ENCODE measurements at places on chromosomes 6 and 20. TPM values are rescaled to one million over a fixed set of nuclear protein-coding genes. Genes with fewer than 3 reads are reported as not detected.

DNA sequence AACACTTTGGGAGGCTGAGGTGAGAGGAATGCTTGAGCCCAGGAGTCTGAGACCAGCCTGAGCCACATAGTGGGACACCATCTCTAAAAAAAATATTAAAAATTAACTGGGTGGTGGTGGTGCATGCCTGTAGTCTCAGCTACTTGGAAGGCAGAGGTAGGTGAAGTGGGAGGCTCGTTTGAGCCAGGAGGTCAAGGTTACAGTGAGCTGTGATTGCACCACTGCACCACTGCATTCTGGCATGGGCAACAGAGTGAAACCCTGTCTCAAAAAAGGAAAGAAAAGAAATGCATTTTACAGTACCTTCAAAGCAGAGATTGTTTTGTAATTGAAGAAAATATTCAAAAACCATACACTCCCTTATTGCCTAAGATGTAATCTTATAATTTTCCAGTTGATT lies 6.5 kb downstream of the OCSTAMP start:
- H3K36me3 ChIP-seq: no peaks in the 10 kb centered on the region
- no peak for DNase-seq
- H3K4me3 ChIP-seq: no peak overlapping the region
- no peaks in the 10 kb centered on the region for H3K27me3 ChIP-seq

GRCh38 chr6:8110117-8110721 lies 7.9 kb upstream of the EEF1E1 start:
- no peak for DNase-seq

DNA sequence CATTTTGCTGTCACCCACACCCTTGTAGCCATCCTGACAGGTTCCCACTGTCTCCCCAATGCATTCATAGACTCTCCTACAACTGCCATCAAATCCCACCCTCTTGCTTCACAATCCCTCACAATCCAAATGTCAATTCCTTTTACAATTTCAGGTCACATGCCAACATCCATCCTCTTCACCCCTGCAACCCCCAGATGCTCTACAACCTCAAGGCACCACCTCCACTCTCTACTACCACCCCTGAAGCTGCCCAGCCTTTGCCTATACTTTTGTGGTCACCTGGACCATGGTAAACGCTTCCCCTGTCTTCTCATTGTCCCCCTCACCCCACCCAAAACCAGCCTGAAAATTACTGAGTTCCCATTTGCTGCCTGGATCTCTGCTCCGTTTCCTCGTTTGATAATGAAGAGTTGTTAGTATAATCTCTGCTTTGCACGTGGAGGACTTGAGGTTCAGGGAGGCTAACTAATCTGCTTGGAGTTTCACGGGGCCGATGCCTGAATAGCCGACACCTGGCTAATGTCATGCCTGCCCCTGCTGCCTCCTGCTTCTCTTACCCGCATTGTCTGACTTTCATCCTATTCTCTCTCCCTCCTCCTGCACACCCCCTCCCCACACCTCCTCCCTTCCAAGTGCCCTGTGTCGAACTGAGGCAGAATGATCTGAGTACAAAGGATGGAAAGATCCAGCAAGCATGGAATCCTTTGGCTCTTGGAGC lies 82.4 kb upstream of the TOX2 start:
- no peaks in the 10 kb centered on the region for H3K27me3 ChIP-seq
- no peaks in the 10 kb centered on the region for H3K4me1 ChIP-seq
- H3K4me3 ChIP-seq: no peak overlapping the region
- no peaks in the 10 kb centered on the region for H3K36me3 ChIP-seq
- H3K27ac ChIP-seq: no peak overlapping the region

DNA sequence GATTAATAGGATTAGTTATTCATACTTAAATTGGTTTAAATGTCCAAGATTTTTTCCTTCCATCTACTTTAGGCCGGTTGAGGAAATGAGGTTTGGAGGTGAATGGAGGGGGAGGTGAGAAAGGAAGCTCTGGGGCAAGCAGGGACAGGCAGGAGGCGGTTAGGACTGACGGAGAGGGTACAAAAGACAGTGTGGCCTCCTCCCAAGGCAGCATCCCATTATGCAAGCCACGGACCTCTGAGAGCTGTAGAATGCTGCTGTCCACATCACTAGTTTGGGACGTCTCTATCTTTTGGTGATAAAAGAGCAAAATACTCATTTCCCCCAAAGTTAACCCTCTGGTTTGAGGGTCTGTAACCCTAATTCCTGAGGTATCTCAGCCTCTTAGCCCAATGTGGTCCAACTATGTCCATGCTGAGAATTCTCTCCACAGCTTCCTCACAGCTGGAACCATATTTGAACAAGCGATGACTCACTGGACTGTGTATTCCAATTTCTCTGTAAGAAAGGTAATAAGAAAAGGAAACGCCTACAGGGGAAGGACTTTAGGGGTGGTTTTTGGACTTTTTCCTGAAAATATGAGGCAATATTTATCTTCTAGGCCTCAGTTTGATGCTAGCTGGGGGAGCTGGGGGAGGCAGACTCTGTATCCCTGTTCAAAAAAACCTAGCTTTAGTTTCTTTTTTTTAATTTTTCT lies 172.2 kb downstream of the TFAP2B start:
- no peaks in the 10 kb centered on the region for H3K4me1 ChIP-seq
- no peaks in the 10 kb centered on the region for H3K27me3 ChIP-seq
- no peaks in the 10 kb centered on the region for H3K36me3 ChIP-seq
- no peak overlapping the region for H3K27ac ChIP-seq
- H3K4me3 ChIP-seq: no peak overlapping the region
- DNase-seq: no peak

DNA sequence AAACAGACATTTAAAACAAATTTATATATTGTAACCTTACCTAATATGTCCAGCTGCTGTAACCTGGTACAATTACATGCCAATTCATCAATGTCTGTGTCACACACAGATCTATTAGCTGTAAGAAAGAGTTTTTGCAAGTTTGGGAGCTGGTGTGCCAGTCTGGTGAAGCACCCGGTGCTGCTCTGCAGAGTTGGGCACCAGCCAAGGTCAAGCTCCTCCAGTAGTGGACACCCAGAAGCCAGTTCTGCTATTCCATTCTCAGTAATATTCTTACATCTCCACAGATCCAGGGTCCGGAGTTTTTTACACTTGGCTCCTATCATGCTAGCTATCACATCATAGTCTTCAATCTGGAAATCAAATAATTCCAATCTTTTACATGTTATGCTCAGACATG lies 41.0 kb downstream of the POU3F2 start:
- H3K4me3 ChIP-seq: no peak overlapping the region
- H3K4me1 ChIP-seq: no peaks in the 10 kb centered on the region
- H3K27ac ChIP-seq: no peak overlapping the region
- H3K36me3 ChIP-seq: peaks cover 31% of the 10 kb centered on the region
- DNase-seq: no peak
- no peaks in the 10 kb centered on the region for H3K27me3 ChIP-seq

GRCh38 chr20:10129749-10130148 lies 88.9 kb upstream of the SNAP25 start:
- no peaks in the 10 kb centered on the region for H3K27me3 ChIP-seq
- no peak overlapping the region for H3K4me3 ChIP-seq
- no peak overlapping the region for H3K27ac ChIP-seq
- peaks cover 5% of the 10 kb centered on the region for H3K4me1 ChIP-seq
- DNase-seq: no peak

- peak overlapping the region; percentile 93 for H3K27ac ChIP-seq
- no peaks in the 10 kb centered on the region for H3K27me3 ChIP-seq
- H3K4me1 ChIP-seq: peaks cover 58% of the 10 kb centered on the region
- no peak for DNase-seq
- no peaks in the 10 kb centered on the region for H3K36me3 ChIP-seq
Observed at GRCh38 chr6:37105148-37106050, 64.6 kb upstream of the PIM1 start.

DNA sequence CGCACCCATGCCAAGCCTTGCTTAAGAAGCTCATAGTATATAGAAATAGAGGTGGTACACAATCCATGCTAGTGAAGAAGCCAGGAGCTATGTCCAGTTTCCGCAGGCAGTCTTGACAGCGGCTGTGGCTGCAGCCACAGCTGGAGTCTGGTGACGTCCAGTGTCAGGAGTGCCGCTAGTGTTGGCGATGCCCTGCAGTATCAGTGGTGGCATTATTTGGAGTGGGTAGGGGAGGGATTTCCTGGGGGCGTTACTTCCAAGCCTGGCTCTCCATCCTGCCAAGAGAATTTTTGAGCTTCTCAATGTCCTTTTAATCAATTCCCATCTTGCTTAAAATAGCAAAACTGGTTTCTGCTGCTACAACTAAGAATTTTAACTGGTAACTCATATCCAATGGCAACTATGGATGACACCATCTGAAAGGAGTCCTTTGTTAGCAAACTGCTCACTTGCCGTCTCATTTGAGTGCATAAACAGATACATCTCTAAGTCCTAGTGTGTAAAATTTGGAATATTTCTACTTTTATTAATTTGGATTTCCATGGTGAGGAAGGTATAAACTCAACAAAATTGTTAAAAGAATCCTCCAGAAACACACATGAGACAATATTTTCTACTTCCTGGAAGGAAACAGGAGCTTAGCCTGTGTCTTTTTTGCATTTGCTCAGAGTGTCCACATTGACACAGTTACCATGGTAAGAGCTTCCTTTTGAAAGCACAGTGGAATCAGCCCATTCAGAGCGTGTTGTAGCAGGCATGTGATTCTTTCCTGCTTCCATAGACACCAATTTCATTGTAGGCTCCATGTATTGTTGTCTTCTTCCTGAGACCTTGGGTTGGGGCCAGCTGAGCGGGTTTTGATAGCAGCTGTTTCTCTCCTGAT lies 44.6 kb upstream of the PXDC1 start:
- H3K4me1 ChIP-seq: peaks cover 18% of the 10 kb centered on the region
- DNase-seq: peak; percentile 81

GRCh38 chr6:21176197-21176596 lies 417.4 kb upstream of the SOX4 start:
- H3K27ac ChIP-seq: no peak overlapping the region
- H3K4me3 ChIP-seq: no peak overlapping the region
- no peak for DNase-seq
- H3K4me1 ChIP-seq: no peaks in the 10 kb centered on the region
- H3K36me3 ChIP-seq: no peaks in the 10 kb centered on the region
- no peaks in the 10 kb centered on the region for H3K27me3 ChIP-seq

GRCh38 chr6:115668781-115669180 lies 391.9 kb downstream of the FRK start:
- H3K4me1 ChIP-seq: no peaks in the 10 kb centered on the region
- no peak overlapping the region for H3K4me3 ChIP-seq
- DNase-seq: no peak
- no peak overlapping the region for H3K27ac ChIP-seq

DNA sequence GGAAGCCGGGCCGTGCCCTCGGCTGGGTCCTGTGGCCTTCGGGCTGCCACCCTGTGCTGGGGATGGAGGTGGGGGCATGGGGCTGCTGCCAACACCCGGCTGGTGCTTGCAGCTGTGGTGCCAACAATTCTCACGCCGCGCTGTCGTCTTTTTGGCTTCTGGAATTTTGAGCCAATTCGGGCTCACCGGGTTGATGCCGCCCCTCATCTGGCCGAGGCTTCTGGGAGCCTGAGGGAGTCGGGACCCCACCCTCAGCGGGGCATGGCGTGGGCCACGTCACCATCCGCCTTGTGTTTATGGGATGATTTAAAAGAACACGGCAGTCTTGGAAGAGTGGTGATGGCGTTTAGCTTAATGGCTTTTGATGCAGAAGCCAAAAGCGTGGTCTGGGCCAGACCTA lies 8.7 kb upstream of the NPBWR2 start:
- peaks cover 10% of the 10 kb centered on the region for H3K4me1 ChIP-seq
- H3K36me3 ChIP-seq: no peaks in the 10 kb centered on the region
- no peaks in the 10 kb centered on the region for H3K27me3 ChIP-seq
- DNase-seq: peak; percentile 15
- no peak overlapping the region for H3K27ac ChIP-seq

GRCh38 chr20:36061754-36062153 lies 92.8 kb upstream of the EPB41L1 start:
- H3K27me3 ChIP-seq: no peaks in the 10 kb centered on the region
- DNase-seq: peak; percentile 50
- no peaks in the 10 kb centered on the region for H3K36me3 ChIP-seq

DNA sequence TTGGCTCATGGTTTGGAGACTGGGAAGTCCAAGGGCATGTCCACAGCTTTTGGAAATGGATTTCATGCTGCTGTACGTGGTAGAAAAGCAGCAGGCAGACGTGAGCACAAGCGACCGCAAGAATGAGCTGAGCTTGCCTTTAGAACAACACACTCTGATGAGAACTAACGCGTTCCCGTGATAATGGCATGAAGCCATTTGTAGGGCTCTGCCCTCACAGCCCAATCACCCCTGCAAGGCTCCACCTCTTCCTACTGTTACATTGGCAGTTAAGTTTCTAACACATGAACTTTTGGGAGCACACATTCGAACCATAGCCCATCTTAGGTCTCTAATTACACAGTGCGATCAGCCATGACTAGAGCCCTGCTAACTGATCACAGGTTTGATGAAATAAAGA lies 107.5 kb upstream of the TMEM170B start:
- H3K27ac ChIP-seq: peak overlapping the region; percentile 79
- no peaks in the 10 kb centered on the region for H3K36me3 ChIP-seq
- H3K4me1 ChIP-seq: peaks cover 63% of the 10 kb centered on the region
- no peak for DNase-seq
- H3K27me3 ChIP-seq: no peaks in the 10 kb centered on the region

DNA sequence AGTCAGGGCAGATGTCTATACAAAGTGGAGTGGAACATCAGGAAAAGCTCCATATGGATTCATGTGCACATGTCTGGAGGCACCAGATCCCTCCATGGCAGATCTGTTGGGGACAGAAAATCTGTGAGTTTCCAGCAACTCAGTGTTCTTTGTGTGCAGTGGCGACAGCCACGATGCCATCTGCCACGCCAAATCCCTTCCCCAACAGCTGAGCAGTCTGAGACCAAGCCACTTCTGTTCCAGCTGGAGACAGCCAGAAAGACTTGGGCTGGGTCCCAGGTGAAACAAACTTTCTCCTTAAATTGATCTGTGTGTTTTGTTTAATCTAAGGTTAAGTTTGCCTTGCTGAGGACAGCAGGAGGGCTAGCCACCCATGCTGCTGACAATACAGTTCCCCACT lies 22.9 kb downstream of the FKBP1A start:
- peak overlapping the region; percentile 65 for H3K27ac ChIP-seq
- H3K4me3 ChIP-seq: no peak overlapping the region
- H3K27me3 ChIP-seq: no peaks in the 10 kb centered on the region
- H3K36me3 ChIP-seq: peaks cover 10% of the 10 kb centered on the region
- no peak for DNase-seq

DNA sequence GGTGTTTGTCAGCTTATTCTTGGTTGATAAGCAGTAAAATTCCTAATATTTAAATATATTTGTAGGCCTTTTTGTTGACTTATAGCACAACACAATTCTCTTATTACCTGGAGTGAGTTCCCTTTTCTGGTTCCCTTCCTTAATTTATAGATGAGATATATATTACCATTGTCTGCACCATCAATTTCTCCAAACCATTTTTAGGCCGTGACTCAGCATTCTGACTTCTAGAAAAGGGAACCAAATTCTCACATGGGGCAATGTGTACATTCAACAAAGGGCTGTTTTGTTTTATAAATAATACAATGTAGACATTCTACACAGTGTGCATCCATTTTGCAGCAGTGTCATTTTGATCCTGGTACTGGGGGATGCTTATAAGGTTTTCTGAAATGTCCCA lies 52.8 kb downstream of the NCOA7 start:
- no peaks in the 10 kb centered on the region for H3K27me3 ChIP-seq
- peaks cover 58% of the 10 kb centered on the region for H3K4me1 ChIP-seq
- peak overlapping the region; percentile 49 for H3K27ac ChIP-seq
- no peak overlapping the region for H3K4me3 ChIP-seq

MATN4 gene
- not detected for total RNA-seq

GJA1 gene
- total RNA-seq: 53.7 TPM

HLA-DRA gene
- total RNA-seq: 25.8 TPM

HS3ST5 gene
- not detected for total RNA-seq

CDS2 gene
- 61.6 TPM for total RNA-seq

USP49 gene
- 5.7 TPM for total RNA-seq
